IPS-NIHi11 (cell line): ENCODE measurements at places on chromosomes 16 and 17.

- no peak for DNase-seq
Measured at GRCh38 chr16:15641753-15642556, 999 bp downstream of the MARF1 start.

DNA sequence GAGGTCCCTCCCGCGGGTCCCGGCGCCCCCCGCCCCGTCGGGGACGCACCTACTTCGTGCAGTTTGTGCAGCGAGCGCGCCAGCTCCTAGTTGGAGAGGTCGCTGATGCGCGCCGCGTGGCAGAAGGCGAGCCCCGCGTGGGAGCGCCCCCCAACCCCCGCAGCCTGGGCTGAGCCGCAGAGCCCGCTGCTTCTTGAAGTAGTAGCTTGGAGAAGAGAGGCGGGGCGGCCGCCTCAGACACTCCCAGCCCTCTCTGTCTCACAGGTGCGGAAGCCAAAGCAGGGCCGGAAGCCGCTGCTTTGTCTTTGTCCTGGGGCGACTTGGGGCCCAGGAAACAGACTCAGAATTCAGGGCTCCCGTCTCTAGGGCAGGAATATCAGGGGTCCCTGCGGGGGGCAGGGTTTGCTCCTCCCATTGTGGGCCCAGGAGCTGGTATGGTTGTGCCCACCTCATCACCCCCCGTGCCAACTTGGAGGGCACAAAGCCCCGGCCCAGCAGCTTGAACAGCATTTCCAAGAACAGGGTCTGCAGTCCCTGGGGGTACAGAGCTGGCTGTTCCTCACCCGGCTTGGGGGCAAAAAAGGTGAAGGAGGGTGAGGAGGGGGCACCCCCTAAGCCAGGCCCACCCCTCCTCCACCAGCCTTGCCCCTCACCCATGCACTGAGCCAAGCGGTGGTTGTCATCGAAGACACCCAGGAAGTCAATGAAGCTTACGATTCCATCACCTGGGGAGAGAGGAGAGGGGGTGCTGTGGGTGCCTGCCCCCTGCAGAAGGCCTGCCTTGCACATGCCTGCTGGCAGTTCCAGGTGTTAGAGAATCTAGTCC, 13.5 kb downstream of the SPATA32 start:
- peak; percentile 86 for DNase-seq

GRCh38 chr16:69443927-69444631, 19.7 kb downstream of the CYB5B start:
- no peak for DNase-seq

- DNase-seq = no peak
Measured at GRCh38 chr17:57677301-57677700, 67.8 kb downstream of the CCDC182 start.

DNA sequence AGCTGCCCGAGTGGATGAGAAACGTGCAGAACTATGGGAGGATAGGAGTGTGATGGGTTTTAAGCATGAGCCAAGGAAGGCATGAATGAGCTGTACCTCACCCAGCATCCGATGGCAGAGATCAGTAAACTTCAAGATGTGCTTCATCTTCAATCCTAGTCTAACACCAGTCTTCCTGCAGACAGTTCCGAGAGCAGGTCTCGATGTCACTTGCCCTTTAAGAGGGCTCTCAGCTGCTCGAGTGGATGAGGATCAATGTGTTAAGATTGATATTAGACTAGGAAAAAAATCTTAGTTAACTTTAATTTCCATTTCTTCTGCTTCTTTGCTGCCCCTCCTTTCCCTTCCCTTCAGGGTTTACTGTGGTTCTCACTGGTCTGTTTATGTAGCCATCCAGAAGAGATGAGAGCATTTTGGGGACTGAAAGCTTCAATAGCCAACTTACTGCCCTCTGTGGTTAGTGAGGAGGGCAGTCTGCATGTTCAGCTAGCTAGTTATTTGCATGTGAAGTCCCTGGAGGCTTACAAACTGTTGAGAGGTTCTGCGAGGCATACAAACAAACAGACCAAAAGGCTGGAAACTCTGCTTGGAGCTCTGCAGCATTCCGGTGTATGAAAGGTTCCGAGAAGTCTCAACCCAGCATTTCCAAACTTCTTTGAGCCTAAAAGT, 15.3 kb downstream of the KLHL36 start:
- DNase-seq = no peak

- no peak for DNase-seq
Measured at GRCh38 chr16:66653581-66654350, 42.8 kb downstream of the CMTM4 start.

DNA sequence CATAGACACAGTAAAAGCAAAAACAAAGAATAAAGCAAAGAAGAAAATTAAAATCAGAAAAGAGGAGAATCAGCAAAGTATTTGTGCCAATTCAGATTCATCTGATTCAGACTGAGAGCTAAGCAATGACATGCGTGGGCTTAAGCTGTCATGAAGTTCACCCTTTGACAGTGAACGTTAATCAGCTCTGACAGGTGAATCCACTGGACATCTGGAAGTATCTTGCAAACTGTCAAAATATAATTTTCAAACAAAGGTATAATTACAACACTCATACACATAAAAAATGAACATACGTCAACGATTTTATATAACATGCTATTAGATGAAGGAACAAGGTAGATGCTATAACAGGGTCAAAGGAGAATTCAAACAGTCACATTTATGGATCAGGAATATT, 596.3 kb upstream of the SALL1 start:
- DNase-seq = no peak

GRCh38 chr16:73248316-73248715, 200.4 kb upstream of the ZFHX3 start:
- DNase-seq = no peak

GRCh38 chr17:57986841-57987580, 1.0 kb downstream of the VEZF1 start:
- DNase-seq = peak; percentile 65

- no peak for DNase-seq
Measured at GRCh38 chr16:88597856-88598491, 27.8 kb downstream of the ZC3H18 start.

DNA sequence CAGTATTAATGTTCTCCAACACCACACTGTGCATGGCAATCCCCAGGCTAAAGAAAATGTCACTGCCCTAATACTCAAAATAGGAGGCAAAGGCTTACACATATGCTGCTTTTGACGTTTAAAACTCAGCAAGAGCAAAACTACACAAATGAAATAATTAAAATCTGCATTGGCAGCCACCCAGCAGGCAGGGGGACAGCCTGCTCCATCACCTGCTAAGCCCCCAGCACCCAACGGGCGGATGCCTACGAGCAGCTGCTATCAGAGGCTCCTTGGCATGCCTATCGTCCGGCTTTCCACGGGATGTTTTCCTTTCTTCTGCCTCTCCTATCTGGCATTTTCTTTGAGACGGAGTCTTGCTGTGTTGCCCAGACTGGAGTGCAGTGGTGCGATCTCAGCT, 337.5 kb downstream of the SOX9 start:
- no peak for DNase-seq

DNA sequence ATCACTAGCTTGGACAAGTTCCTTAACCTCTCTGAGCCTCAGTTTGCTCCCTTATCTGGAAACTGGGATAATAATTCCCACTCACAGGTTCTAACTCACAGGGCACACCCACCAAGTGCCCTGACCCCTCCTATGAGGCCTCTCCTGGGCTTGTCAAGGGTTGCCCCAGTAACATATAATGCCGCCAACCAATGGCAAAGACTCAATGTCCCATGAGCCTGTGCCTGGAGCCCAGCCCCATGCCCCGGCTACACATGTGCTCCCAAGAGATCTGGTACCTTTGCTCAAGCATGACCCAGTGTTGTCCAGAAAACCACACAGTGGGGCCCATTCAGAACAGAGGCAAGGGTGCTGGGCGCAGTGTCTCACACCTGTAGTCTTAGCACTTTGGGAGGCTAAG, 8.5 kb upstream of the FBXL19 start:
- DNase-seq = no peak

DNA sequence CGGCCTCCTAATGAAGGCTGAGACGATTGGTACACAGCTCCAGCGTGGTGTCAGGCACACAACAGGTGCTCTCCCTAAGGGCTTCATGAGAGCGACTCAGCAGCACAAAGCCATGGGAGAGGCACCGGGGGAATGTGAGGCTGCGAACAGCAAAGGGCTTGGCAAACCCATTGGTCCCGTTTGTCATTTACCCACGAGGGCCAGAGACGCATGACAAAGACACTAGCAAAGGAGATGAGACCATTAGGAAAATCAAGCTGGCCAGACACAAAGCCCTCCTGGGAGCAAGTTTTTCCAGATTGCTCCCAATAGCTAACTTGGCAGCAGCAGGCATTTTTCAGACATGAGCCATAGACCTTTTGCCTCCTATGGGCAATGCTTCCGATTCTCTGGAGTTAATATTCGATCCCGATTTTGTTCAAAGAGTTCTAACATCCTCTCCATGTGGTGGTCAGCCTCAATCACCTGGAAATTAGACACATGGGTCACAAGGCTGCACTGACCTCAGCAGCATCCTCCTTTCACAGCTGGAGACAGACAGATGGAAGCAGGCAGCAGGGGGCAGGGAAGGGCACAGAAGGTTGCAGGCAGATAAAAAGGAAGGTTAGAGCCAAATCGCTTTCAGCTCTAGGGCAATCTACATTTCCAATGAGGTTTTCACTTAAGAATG, 38.2 kb downstream of the TK2 start:
- peak; percentile 63 for DNase-seq
